ENCODE measurements at places on chromosomes 4 and X. TPM values are rescaled to one million over a fixed set of nuclear protein-coding genes. Genes with fewer than 3 reads are reported as not detected.

CLDN2 gene
- total RNA-seq: not detected

ARHGEF38 gene
- total RNA-seq: 0.26 TPM

EREG gene
- 30.7 TPM for total RNA-seq

CAPN6 gene
- not detected for total RNA-seq

DNA sequence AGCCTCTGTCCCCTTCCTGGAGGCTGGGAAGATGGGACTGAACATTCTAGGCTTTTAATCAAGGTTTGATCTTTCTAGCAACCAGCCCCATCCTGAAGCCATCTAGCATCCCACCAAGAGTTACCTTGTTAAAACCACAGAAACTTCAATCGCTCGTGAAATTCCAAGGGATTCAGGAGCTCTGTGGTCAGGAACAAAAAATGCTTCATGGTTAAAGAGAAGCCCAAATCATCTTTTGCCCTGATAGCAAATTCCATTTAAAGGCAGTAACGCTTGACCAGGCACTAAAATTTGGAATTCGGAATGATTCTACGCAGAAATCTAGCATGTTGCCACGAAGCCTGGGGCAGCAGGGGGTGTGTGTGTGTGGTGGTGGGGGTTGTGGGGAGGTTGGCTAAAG, 47.8 kb downstream of the CASP6 start:
- no peak for DNase-seq

GRCh38 chr4:48801016-48801715, 21.1 kb upstream of the FRYL start:
- no peak for DNase-seq

DNA sequence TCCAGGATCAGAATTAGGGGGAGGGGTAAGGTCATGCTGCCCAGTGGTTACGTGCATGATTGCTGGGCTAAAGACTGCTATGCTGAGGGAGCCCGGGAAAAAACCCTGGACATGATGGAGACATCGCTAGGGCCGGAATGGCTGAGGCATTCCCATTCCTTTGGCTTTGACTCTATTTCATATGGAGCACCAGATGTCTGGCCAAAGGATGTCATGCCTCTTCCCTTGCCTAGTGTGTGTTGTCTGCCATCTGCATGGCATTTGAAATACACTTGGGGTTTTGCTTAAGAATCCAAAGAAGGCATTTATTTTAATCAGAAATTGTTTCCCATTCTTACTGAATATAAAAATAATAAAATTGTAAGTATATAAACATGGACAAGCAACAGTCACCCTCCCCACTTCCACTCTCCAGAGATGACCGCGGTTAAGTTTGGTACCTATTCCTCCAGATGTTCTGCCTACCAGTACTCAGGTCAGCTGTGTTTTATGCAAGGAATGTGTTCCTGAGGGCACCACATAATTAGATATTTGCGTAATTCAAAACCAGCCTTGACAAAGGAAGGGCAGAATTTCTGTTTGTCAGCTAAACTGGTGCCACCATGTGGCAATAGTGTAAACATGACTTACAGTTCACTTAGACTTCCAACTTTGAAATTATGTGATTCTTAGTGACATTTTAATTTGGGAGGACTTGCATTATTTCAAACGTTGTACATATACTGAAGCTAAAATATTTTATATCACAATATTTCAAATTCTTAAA, 105.9 kb downstream of the CT47B1 start:
- peak; percentile 73 for DNase-seq

DNA sequence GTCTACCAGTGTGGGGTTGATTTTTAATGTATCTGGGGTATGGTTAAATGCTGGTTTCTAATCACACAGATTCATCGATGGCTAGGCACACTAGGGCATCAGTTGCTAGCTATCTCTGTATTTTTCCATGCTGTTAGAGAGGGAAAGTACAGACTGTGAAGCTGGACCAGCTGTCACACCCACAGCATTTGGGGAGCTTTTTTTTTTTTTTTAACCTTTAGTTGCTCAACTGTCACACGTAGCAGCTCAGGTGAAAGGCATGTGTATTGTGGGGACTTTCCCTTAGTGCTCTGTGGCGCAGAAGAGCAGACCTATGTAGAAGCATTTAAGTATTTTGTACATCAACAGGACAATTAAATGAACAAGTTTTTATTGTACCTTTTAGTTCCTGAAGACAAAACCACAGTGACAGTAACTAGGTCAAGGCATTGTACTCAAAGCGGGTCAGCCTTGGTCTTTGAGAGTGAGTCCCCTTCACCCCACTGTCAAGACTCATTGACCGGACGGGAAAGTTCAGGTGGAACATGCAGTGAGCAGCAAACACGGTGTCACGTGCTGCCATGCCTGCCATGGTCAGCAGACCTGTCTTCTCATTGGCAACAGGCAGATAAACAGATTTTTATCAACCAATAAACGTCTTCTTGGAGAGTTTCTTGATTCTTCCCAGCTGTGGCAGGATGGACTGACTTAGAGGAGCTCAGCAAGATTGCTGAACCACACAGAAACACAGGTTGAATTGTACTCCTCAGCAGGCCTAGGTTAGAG, 65.3 kb downstream of the CASP3 start:
- DNase-seq: no peak

- DNase-seq: no peak
These were observed 23.5 kb downstream of the ARAP2 start for GRCh38 chr4:36220776-36221175.

DNA sequence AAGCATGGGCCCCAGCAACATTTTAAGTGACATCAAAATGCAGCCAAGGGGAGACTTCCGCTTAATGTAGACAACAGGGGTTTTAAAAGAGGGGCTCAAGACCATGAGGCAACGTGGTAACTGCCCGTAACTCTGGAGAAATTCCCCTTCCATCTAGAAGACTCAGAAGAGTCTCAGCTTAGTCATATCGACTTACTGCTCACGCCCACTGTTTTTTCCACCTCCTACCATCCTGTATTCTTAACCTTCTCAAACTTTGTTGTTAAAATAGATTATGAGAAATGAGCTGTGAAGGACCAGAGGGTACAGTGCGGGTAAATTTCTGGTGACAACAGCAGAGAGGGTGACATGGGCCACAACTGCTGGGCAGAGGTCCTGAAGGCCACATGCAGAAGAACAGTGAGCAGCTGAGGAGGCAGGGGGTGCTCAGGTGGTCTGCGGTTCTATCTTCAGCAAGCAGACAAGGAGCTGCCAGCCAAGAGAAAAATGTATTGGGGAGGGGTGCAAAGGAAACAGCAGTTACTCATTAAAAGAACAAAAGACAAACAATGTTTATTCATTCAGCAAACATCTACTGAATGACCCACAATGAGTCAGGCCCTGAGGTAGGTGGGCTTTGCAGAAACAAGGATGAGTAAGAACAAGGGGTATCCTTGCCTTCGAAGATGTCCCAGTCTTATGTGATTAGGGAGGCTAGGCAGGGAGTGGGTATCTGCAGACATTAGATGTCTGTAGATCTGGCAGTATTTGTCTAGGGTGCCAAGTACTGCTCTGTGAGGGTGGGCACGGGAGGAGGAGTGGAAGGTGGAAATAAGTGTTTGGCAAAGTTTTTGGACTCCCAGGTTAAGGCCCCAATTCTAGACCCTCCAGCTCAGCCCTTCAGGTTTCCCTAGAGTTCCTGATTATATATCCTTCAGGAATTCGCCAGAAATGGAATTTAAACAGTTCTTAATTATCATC, 175.3 kb downstream of the TSPAN5 start:
- peak; percentile 96 for DNase-seq

DNA sequence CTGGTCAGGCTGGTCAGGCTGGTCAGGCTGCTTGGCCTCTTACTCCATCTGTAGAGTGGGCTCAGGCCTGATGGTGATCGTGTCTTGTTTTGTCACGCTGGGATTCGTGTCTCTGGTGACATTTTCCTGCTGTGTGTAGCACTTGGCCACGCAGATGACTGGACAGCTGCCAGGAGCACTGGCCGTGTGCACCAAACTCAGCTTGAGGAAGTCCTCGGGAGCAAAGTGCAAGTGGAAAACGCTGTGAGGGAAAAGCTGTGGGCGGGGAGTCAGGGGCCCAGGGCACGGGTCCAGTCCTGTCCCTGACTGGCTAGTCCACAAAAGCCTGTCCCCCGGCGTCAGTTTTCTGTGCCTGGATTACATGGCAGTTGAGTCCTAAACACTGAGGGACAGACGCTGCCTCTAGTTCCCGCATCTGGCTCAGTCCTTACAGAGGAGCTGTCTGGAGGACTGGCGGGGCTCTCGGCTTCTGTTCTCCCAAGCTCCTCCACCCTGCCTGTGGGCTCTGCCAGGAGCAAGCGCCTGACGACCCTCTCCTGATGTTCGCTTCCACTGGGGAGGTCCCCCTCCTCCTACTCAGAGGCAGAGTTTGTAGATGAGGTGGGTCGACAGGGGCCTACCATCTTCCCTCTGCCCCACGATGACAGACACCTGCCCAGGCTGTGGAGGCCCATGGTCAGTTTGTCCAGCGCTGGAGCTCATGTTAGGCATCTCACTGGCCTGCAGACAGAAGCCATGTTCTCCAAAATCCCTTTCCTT, 35.9 kb upstream of the GRPEL1 start:
- no peak for DNase-seq

- DNase-seq: no peak
These were observed 3.3 kb upstream of the HPGDS start for GRCh38 chr4:94345969-94346368.

DNA sequence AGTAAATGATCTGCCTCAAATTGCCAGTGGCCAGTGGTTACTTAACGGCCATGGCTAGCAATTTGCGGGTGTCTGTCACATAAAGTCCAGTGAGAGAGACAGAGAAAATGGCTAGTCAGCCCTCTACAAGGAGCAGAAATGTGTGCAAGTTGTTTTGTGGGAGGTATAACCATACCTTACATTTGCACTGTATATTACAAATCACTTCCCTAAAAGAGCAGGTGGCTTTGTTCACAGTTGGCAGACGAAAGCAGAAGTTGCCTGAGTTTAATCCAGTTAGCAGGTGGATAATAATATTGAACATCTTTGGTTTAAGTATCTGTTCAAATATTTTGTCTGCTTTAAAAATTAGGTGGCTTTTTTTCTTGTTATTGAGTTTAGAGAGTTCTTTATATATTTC, 15.6 kb downstream of the SRPX start:
- DNase-seq: no peak

- DNase-seq: no peak
These were observed 14.8 kb downstream of the HOPX start for GRCh38 chr4:56666279-56666678.

GRCh38 chr4:108155373-108155772, 13.4 kb downstream of the LEF1 start:
- DNase-seq: no peak

DNA sequence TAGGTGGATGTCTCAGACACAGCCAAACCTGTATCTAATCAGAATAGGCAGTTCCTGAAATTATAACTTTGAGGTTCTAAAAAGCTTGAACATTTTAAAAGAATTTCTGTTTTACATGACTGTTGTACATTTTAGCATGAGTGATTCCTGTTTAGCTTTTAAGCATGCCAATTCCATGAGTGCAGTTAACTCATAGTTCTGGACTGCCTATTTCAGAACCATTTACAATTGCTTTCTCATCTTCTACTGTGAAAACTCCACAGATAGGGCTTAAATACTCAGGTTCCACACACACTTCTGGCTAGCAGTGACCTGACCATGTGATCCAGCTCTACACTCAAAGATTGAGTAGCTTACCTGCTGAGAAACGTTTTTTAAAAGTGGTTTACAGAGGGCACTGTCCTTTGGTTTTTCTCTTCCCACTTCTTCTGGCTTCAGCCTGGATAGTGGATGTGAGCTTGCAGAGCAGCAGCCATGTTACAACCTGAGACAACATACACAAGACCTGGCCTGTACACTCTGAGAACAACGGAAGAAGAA, 280.8 kb downstream of the ANKRD50 start:
- peak; percentile 29 for DNase-seq

DNA sequence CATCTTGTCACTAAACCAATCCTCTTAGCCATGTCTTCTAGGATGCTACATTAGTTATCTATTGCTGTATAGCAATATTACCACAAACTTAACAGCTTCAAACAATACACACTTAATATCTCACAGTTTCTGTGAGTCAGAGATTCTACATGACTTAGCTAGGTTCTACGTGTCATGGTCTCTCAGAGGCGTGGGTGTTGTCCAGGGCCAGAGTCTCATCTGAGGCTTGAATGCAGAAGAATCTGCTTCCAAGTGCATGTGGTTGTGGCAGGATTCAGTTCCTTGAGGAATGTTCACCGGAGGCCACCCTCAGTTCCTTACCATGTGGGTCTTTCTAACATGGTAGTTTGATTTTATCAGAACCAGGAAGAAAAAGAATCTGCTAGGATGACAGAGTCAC, 26.4 kb downstream of the PPP1R2C start:
- DNase-seq: peak; percentile 53

DNA sequence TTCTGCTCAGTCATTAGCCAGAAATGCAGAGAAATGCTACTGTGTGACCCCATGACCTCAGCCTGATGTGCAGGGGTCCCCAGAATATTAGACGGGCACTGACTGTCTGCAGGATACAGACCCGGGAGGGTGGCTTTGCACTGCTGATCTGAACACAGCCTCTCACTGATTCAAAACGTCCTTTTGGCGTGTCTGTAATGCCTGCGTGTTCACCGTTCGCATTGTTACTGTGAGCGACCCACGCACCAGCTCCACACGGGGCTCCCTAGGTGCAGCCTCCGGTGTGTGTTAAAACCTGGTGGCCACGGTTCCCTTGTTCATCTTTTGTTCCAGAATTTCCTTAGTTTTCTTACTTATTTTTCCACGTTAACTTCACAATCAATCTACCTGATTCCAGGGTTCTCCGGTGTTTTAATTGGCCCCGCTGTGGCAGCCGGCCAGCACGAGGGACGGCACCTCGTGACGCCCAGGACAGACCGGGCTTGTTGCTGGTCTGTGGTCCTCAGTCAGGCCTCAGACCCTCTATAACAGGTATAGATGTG, 32.0 kb upstream of the SPON2 start:
- DNase-seq: no peak

Measured in bronchial epithelial cell (primary cell).